ENCODE measurements at places on chromosomes 2 and 18.

GRCh38 chr2:66569321-66569851 lies 134.5 kb downstream of the MEIS1 start:
- no peak for DNase-seq

DNA sequence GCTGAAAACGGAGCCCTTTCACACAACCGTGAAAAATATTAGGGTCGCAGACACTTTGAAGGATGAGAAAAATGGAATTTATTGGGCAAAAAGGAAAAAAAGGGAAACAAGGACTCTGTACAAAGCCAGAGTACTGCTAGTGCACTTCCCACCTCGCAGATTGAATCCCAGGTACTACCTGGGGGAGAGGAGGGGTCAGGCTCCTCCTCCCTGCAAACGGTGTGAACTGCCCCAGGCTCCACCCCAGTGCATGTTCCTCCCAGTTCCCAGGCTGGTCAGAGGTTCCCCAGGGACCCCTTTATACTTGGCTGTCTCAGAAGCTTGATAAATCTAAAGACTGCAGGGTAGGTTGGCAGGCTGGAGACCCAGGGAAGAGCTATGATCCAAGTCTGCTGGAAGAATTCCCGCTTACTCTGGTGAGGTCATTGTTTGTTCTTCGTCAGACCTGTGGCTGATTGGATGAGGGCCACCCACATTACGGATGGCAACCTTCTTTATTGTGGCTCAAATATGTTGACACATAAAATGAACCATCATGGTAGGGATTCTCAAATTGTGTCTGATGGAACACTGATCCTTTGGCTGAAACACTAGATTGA lies 290.4 kb upstream of the POU3F3 start:
- DNase-seq: no peak

DNA sequence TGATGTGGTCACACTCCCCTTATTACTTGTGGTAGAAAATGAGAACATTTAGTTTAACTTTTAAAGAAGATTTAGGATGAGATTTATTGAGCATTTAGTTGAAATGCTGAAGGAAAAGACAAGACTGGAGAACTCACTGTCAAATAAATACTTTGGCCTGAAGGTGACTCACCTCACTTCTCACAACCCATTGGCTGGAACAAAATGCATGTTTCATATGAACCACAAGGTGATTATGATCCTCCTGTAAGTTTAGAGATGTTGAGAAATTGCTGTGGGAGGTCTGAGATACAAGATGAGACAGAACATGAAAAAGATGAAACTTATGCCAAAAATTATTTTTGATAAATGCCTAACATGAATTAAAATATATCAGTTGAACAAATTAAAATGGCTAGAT lies 1004.5 kb downstream of the SOCS6 start:
- DNase-seq: no peak

DNA sequence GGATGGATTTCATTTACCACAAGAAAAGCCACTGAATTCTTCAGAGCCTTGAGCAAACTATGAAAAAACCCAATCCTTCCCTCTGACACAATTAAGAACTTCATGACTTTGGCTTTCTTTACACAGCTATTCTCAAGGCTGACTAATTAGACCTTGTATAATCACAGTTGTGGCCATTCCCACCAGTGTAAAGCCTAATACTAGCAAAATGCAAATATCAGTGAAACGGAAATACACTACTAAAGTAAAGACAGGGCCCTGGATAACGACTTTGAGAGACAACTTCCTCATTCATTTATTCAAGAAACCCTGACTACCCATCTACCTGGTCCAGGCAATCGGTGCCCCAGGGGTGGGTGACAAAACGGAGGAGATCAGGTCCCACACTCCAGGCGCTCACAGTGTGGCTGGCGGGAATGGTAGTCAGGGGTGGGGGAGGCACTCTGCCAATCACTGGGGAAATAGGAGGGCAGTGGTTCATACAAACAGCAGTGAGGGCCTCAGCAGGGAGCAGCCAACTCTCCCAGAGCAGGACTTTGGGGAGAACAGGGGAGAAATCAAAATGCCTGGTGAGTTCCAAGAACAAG lies 28.1 kb downstream of the TMEM163 start:
- no peak for DNase-seq
